Dermis lymphatic vessel endothelial cell (primary cell): ENCODE measurements at places on chromosomes 1 and 21. TPM values are rescaled to one million over a fixed set of nuclear protein-coding genes. Genes with fewer than 3 reads are reported as not detected.

Gene TACSTD2
- total RNA-seq = 1.8 and 11.3 TPM in 2 replicates

Gene CELA3A
- not detected in 2 replicates for total RNA-seq

Gene PRRC2C
- 37.3 and 43.3 TPM in 2 replicates for total RNA-seq

Gene PAQR6
- 0.33 and 0.52 TPM in 2 replicates for total RNA-seq

Gene B4GALT2
- 35.9 and 39.6 TPM in 2 replicates for total RNA-seq
